ENCODE measurements at places on chromosomes 12 and 14.

GRCh38 chr12:17661250-17661649 lies 428.7 kb downstream of the RERGL start:
- H3K27ac ChIP-seq: no peak overlapping the region
- H3K36me3 ChIP-seq: no peaks in the 10 kb centered on the region
- no peaks in the 10 kb centered on the region for H3K27me3 ChIP-seq
- no peak for DNase-seq
- no peaks in the 10 kb centered on the region for H3K4me1 ChIP-seq

GRCh38 chr12:132083614-132083940 lies 60.5 kb downstream of the DDX51 start:
- H3K27me3 ChIP-seq: no peaks in the 10 kb centered on the region
- H3K36me3 ChIP-seq: peaks cover 8% of the 10 kb centered on the region
- H3K27ac ChIP-seq: peak overlapping the region; percentile 87
- peaks cover 24% of the 10 kb centered on the region for H3K4me1 ChIP-seq

GRCh38 chr12:26245175-26245942 lies 50.0 kb downstream of the SSPN start:
- no peak overlapping the region for H3K27ac ChIP-seq
- H3K4me1 ChIP-seq: no peaks in the 10 kb centered on the region
- H3K36me3 ChIP-seq: no peaks in the 10 kb centered on the region
- DNase-seq: no peak

DNA sequence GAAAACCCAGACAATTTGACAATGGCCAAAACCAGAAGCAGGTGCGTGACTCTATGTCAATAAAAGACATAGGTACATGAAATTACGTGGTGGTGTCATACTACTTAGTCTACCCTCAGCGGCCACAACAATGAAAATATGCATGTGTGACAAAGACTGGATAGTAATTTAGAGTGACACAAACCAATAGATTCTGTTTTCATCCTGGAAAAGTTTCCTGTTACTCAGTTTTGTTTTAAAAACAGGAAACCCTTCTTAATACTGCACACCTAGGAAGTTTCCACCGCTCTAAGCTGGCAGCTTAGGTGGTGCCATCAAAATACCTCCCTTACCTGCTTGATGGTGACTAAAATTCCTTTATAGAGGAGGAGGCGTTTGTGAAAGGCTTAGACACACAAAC lies 15.1 kb downstream of the POU6F1 start:
- no peaks in the 10 kb centered on the region for H3K36me3 ChIP-seq
- H3K27me3 ChIP-seq: no peaks in the 10 kb centered on the region
- H3K4me3 ChIP-seq: no peak overlapping the region
- DNase-seq: no peak

GRCh38 chr12:50187084-50187900 lies 20.1 kb upstream of the CERS5 start:
- H3K27me3 ChIP-seq: no peaks in the 10 kb centered on the region
- peak overlapping the region; percentile 44 for H3K4me3 ChIP-seq
- peak overlapping the region; percentile 78 for H3K27ac ChIP-seq
- DNase-seq: no peak
- H3K4me1 ChIP-seq: peaks cover 3% of the 10 kb centered on the region
- peaks cover 5% of the 10 kb centered on the region for H3K36me3 ChIP-seq

GRCh38 chr12:112685321-112685720 lies 106.2 kb upstream of the RPH3A start:
- H3K4me1 ChIP-seq: no peaks in the 10 kb centered on the region

DNA sequence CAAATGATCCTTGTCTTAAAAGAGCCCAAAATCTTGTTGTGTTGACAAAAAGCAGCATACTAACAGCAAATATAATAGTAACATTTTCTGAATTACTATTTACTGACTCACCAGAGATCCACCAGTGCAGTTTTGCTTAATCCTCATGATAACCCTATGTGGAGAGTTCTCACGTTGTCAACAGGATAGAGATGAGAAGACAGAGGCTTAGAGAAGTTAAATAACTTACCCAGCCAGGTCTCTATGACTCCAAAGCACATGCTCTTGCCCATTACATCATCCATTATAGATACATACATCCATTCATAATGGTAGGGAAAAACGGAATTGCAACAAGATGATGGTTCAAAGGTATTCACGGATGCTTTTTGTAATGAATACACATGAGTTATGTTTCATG lies 111.9 kb downstream of the PAX9 start:
- H3K27ac ChIP-seq: no peak overlapping the region
- no peaks in the 10 kb centered on the region for H3K27me3 ChIP-seq
- H3K4me3 ChIP-seq: no peak overlapping the region
- no peaks in the 10 kb centered on the region for H3K36me3 ChIP-seq
- no peaks in the 10 kb centered on the region for H3K4me1 ChIP-seq
- no peak for DNase-seq

GRCh38 chr12:50221228-50222008 lies 54.2 kb upstream of the CERS5 start:
- peaks cover 21% of the 10 kb centered on the region for H3K4me1 ChIP-seq
- DNase-seq: no peak
- H3K36me3 ChIP-seq: no peaks in the 10 kb centered on the region
- no peak overlapping the region for H3K4me3 ChIP-seq
- no peak overlapping the region for H3K27ac ChIP-seq

GRCh38 chr12:44812062-44812461 lies 64.1 kb downstream of the NELL2 start:
- H3K4me3 ChIP-seq: no peak overlapping the region
- H3K36me3 ChIP-seq: no peaks in the 10 kb centered on the region
- no peak for DNase-seq
- H3K4me1 ChIP-seq: no peaks in the 10 kb centered on the region
- H3K27ac ChIP-seq: no peak overlapping the region

GRCh38 chr14:21671371-21671770 lies 2.2 kb downstream of the OR4E1 start:
- no peaks in the 10 kb centered on the region for H3K36me3 ChIP-seq
- no peak overlapping the region for H3K27ac ChIP-seq
- no peak overlapping the region for H3K4me3 ChIP-seq
- H3K4me1 ChIP-seq: no peaks in the 10 kb centered on the region
- DNase-seq: no peak
- H3K27me3 ChIP-seq: peaks cover 12% of the 10 kb centered on the region
